Stimulated activated CD8-positive, alpha-beta memory T cell treated with anti-CD3 and anti-CD28 coated beads, Interleukin-15, amount 100 ng/mL, for 4 hours (primary cell): ENCODE measurements at places on chromosomes 5 and 9.

DNA sequence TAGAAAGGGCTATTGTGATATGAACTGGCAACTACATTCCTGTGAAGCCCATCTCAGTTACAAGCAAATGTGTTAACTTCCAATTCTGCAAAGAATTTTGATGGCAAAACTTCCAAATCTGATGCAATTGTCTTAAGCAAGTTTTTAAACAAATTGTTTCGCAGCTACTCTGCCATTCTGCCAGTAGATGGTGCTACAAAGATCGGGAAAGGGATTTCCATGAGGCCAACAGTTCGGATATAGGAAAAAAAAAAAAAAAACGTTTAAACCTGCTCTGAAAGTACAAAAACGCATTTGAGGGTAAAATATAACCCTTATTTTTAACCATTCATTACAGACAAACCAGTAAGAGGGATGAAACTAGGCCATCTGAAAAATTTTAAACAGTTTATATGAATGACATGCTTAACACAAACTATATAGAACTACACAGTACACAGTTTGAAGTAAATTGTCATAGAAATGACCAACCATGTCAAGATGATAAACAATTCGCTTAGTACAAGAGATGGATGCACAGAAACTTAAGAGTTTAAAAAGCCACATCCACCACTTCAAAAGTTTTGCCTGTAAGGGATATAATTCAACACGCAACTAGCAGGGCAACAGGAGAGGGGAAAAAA, 2.2 kb downstream of the HNRNPA0 start:
- DNase-seq: no peak

DNA sequence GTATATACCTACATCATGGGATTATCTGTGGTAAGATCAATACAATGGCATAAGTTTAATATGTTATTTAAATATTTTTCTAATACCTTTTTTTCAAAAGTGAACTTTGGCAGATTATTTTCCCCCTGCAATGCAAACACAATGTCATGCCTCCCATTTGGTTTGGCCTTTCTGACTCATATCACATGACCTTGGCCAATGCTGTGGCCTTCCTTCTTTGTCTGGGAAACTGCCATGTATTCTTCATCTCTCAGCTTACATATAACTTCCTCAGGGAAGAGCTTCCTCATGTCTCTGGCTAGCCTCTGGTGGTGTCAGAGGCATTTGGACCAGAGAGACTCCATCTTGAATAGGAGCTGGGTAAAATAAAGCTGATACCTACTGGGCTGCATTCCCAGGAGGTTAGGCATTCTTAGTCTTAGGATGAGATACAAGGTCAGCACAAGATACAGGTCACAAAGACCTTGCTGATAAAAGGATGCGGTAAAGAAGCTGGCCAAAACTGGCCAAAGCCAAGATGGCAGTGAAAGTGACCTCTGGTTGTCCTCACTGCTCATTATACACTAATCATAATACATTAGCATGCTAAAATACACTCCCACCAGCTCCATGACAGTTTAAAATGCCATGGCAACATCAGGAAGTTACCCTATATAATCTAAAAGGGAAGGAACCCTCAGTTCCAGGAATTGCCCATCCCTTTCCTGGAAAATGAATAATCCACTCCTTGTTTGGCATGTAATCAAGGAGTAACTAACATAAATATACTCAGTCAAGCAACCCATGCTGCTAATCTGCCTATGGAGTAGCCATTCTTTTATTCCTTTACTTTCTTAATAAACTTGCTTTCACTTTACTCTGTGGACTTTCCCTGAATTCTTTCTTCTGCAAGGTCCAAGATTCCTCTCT, 76.0 kb downstream of the C9orf153 start:
- no peak for DNase-seq

DNA sequence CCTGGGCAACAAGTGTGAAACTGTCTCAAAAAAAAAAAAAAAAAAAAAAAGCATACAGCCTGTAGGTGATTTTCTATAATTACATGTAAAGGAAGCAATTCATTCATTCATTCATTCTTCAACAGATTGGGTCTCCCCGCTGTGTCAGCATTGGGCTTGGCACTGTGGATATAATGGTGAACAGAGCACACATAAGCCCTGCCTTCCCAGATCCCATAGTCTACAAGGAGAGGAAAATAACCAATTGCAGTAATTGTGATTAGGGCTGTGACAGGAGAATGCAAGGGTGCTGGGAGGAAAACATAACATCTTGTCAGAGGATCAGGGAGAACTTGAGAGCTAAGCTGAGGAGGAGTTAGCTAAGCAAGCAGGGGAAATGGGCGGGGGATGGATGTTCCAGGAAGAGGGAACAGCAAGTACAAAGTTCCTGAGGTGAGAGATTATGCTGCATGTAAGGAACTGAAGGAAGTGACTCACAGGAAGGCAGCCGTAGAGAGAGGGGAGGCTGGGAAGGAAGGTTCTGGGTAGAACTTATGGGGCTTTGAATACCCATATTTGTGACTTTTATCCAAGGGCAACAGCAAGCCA, 24.0 kb upstream of the KLF9 start:
- DNase-seq: no peak

DNA sequence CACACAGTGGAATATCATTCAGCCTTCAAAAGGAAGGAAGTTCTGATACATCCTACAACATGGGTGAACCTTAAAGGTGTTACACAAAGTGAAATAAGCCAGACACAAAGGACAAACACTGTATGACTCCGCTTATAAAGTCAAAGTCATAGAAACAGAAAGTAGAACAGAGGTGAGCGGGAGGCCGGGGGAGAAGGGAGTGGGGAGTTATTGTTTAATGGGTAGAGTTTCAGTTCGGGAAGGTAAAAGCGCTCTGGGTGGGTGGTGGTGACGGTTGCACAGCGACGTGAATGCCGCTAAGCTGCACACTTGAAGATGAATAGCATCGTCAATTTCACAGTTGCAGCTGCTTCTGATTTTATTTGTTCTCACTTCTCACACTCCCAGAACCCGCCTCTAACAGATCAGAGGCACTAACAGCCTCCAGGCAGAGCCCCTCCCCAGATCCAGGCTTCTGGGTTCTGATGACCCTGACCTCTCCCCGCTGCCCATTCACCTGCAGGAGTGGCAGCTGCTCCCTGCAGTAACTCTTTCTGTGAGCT, 34.1 kb downstream of the BNIP1 start:
- DNase-seq: no peak

GRCh38 chr9:126902210-126902609, 12.4 kb upstream of the RALGPS1 start:
- DNase-seq: no peak

GRCh38 chr5:111856876-111857466, 100.0 kb upstream of the NREP start:
- no peak for DNase-seq

- no peak for DNase-seq
Observed at GRCh38 chr5:141734501-141735229, 52.6 kb upstream of the ARAP3 start.

DNA sequence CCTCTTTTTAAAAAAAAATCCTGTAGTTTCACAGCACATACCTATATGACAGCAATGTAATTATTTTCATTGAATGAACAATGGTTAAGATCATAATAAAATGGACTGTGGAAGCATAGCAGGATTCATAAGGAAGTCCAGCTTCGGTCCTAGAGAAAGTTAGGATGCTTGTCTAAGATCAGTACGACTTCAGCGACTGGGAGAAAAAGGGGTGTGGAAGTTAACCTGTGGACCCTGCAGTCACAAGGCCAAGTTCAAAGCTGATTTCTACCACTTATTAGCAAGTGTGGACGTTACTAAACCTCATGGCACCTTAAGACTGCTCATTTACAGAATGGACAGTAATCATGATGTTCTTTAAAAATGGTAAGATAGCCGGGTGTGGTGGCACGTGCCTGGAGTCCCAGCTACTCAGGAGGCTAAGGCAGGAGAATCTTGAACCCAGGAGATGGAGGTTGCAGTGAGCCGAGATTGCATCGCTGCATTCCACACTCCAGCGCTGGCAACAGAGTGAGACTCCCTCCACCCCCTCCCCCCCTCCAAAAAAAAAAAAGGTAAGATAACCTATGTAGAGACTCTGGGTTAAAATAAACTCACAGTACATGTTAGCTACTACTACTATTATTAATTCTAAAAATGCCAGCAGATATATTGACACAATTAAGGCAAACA, 71.6 kb upstream of the PCA3 start:
- DNase-seq: no peak

- DNase-seq: no peak
Observed at GRCh38 chr5:158466191-158466590, 607.2 kb upstream of the CLINT1 start.

- no peak for DNase-seq
Observed at GRCh38 chr9:14671377-14671776, 21.9 kb downstream of the ZDHHC21 start.

DNA sequence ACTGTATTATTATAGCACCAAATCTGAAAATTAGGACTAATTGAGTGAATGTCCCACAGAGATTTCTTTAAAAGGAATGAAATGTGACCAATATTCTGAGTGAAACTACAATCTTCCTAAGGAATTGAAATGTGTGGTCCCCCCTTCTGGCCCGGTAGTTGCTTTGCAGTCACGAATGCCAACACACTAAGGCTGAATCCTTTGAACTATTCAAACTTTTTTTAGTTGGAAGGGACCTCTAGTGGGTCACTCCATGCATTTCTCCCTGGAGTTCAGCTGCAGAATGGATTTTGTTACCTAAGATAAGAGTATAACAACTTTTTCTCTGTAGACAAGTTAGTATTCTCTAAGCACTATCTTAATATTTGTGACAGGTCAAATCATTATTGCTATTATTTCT, 2.8 kb downstream of the CDH6 start:
- DNase-seq: no peak

GRCh38 chr5:74357827-74358226, 282.7 kb downstream of the ENC1 start:
- DNase-seq: no peak

- no peak for DNase-seq
Observed at GRCh38 chr9:98037357-98037756, 19.2 kb upstream of the NANS start.

DNA sequence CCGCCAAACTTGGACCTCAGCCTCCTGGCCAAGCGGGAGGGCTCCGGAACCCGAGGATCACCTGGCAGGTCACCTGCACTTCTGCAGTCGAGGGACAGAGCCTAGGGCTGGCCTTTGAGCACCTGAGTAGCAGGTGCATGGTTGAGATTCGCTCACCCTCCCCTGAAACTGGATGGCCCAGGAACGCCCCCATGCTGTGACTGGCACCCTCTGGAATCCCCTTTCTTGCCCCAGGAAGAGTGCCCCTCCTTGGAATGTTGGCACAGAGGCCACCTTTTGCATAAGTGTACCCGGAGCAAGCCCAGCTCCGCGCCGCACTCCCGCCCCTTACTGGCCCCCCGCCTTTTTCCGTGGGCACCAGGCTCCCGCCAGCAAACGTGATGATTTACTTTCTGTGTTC, 112.5 kb upstream of the IER5L start:
- no peak for DNase-seq

DNA sequence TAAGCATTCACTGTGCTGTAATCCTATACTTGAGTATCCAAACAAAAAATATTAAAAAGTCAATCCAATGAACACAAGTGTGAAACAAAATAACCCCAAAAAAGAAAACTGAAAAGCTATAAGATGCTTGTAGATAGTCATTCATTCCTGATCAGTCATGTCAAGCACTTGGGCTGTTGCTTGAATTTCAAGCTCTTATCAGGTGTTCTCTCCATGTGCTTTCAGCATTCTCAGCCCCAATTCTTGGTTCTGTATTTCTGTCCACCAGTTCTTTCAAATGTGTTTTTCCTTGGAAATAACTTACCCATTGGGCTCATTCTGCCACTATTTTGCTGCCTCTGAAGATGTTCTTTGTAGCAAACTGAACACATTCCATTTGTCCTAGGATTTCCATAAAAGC, 4.7 kb downstream of the ZFAND5 start:
- DNase-seq: no peak

- DNase-seq: no peak
Observed at GRCh38 chr9:123562844-123563346, 206.9 kb downstream of the CRB2 start.

GRCh38 chr5:44997506-44997905, 188.8 kb downstream of the MRPS30 start:
- no peak for DNase-seq

DNA sequence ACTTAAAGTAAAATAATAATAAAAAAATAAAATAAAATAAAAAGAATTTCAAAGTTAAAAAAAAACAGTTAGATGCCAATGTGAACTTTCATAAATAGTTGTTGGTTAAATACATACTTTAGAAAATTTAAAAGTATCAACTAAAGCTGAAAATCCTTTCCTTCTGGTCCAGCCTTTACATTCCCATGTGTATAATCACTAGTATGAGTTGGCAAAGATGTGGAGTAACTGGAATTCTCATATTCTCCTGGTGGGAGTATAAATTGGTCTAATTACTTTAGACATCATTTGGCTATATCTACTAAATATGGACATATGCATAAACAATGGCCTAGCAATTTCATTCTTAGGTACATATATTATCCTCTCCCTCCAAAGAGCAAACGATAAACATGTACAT, 619.9 kb downstream of the PTPRD start:
- DNase-seq: no peak

DNA sequence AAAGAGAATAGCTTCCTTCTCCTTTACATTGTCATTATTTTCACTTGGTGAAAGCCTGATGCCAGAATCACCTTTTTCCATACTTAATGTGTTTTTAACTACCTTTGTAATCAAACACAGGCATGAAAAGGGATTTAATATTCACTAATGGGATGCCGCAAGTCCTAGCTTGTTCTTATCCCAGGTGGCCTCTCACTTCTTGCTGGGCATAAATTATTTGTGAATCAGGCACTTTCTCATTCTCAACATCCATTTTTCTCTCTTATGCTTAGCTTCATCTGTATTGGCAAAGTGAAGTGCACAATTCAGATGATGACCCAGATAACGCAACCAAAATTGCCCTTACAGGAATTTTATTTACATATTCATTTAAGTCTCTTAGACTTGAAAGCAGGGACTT, 10.9 kb downstream of the ACTL7B start:
- DNase-seq: no peak

GRCh38 chr5:172860520-172861443, 26.7 kb downstream of the ERGIC1 start:
- DNase-seq: no peak

GRCh38 chr9:137836151-137836830, 41.3 kb upstream of the CACNA1B start:
- DNase-seq: no peak

GRCh38 chr5:36741128-36741527, 134.7 kb downstream of the SLC1A3 start:
- no peak for DNase-seq

DNA sequence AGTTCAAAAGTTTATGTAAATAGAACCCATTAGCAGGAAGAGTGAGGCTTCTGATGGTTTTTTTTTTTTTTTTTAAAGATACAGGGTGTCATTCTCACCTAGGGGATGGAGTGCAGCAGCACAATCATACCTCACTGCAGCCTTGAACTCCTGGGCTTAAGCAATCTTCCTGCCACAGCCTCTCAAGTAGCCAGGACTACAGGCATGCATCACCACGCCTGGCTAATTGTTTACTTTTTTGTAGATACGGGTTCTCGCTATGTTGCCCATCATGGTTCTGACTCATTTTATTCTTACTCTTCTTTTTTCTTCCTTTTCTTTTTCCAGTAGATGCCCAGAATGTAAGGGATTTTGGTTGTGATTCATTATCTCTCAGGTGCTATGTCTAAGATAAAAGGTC, 201.1 kb downstream of the NNT start:
- no peak for DNase-seq
